Stimulated activated CD8-positive, alpha-beta memory T cell treated with anti-CD3 and anti-CD28 coated beads, Interleukin-7, amount 100 ng/mL, for 48 hours (primary cell): ENCODE measurements at places on chromosomes 11 and 22.

GRCh38 chr22:22857607-22858558 is 29.7 kb upstream of the IGLL5 start:
- no peak for DNase-seq

DNA sequence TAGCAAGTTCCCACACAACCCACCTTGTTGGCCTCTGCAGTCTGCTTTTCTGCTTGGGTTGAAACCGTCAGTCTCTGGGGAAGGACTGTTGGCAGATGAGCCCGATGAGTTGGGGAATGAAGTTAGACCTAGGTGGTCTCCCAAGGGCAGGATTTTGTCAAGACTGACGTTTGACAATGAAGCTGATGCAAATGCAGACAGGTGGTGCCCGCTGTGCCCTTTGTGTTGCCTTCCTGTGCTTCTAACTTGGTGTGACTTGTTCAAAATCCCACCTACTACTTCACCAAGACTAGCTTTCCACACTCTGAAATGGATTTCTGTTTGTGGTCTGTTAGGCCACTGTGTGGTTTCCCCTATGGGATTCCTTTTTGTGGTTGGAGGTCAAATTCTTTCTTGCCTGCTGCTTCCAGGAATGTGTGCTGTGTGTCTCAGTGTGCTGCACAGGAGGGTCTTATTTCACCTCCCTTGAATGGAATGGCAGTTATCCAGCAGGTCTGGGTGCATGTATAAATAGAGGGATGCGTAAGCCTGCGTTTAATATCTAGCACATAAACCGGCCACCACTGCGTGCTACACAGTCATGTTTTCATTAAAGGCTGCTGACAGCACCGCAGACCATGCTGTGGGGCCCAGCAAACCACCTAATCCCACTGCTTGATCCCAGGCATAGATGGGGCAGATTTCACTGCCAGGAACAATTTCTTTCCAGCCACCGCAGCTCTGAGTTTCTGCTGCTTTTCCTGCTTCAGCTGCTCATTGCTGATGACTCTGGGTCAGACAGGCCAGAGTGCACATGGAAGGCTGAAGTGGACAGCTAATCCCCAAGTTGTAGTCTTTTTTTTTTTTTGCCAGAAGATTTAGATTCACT is 44.8 kb downstream of the ADAMTS8 start:
- no peak for DNase-seq

DNA sequence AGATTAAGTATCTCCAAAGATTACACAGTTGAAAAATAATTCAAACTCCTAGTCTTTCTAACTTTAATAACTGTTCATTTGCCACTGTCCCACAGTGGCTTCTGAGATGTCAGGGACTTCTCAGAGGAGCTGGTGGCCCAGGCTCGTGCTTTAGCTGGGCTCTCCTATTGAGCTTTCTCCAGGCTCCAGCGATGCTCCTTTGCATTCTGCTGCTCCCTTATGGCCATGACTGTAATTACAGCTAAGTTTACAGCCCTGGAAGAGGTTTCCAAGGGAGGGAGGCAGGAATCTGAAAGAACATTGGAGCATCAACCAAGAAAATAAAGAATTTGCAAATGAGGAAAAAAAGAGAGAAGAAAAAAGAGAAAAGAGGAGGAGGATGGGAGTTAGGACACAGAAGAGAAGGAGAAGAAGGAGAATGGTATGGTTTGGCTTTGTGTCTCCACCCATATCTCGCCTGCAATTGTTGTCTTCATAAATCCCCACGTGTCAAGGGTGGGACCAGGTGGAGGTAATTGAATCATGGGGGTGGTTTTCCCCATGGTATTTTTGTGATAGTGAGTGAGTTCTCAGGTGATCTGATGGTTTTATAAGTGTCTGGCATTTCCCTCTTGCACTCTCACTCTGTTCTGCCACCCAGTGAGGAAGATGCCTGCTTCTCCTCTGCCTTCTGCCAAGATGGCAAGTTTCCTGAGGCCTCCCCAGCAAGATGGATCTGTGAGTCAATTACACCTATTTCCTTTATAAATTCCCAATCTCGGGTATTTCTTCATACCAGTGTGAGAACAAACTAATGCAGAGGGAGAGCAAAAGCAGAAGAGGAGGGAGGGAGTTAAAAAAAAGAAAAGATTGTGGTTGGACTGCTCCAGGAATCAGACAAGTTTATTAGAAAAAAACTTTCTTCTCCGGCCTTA is 857.0 kb downstream of the KCNA4 start:
- DNase-seq = no peak

DNA sequence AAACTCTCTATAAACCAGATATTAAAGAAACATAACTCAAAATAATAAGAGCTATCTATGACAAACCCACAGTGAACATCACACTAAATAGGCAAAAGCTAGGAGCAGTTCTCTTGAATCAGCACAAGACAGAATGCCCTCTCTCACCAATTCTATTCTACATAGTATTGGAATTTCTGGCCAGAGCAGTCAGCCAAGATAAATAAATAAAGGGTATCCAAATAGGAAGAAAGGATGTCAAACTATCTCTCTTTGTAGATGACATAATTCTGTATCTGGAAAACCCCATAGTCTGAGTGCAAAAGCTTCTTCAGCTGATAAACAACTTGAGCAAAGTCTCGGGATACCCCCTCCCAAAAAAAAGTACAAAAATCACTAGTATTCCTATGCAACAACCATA is 359.8 kb downstream of the LRRC4C start:
- no peak for DNase-seq

- DNase-seq = no peak
Observed at GRCh38 chr11:10038521-10039302, 255.3 kb downstream of the SBF2 start.

DNA sequence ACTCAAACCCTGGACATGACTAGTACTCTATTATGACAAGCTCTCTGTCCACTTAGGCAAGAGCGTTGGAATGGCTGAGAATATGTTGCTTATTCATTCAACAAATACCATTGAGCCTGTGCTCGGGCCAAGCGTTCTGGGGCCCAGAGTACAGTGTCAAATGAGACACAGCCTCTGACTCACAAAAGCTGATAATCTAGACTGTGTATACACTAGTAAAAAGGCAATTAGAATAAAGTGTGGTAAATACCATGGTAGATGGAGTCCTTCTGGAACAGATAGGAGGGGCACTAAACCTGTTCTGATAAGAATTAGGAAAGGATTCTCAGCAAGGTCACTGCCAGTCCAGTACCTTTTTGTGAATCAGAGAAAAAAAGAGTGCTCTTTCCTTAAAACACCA is 24.7 kb downstream of the KCNE3 start:
- DNase-seq = no peak

DNA sequence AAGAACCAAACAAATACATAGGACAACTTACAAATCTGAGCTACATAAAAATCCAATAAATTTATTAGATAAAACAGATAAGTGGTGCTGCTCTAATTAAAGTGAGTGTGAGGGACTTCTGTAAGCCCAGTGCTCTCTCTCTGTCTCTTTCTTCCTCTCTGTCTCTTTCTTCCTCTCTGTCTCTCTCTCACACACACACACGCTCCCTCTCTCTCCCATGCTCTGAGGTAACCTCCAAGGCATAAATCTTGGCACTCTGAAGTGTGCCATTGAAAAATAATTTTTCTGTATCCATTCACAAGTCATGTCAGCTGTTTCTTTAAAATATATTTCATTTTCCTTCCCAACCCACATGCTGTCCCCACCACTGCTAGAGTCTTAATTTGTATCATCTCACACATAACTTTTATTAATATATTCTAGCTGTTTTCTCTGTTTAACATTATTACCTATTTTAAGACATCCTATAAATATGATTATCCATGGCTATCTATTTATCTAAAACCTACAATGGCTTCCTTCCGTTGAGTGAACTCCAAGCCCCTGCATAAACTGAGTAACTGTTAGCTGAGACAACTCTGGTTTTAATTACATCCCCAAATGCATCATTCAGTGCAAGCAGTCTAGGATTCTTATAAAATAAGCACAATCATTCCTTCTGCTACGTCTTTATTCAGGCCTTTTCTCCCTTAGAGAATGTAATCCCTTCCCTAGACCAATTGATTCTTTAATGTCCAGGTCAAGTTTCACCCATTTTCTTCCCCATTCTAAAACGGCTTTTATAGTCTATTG is 57.4 kb upstream of the SLC5A12 start:
- no peak for DNase-seq

- no peak for DNase-seq
Observed at GRCh38 chr22:17228725-17229126, 9.5 kb upstream of the ADA2 start.

DNA sequence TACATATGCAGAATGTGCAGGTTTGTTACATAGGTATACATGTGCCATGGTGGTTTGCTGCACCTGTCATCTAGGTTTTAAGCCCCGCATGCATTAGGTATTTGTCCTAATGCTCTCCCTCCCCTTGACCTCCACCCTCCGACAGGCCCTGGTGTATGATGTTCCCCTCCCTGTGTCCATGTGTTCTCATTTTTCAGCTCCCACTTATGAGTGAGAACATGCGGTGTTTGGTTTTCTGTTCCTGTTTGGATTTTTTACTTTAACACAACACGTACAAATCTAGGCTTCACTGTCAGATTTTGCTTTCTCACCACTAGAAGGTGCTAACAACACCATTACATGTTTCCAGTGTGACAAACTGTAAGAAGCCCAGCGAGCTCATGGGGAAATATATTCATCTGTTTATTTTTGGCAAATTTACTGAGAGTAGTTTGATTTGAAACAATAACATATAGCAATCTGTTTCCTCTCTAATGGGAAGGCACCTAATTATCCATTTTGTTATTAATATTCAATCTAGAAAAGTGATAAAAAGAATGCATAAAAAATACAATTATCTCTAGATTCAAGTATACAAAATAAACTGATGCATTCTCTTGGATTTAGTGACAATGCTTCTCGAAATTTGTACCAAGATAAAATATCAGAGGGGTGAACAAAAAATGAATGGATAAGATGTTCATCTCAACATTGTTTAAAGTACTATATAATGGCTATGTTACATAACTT is 23.2 kb upstream of the BIRC3 start:
- no peak for DNase-seq

DNA sequence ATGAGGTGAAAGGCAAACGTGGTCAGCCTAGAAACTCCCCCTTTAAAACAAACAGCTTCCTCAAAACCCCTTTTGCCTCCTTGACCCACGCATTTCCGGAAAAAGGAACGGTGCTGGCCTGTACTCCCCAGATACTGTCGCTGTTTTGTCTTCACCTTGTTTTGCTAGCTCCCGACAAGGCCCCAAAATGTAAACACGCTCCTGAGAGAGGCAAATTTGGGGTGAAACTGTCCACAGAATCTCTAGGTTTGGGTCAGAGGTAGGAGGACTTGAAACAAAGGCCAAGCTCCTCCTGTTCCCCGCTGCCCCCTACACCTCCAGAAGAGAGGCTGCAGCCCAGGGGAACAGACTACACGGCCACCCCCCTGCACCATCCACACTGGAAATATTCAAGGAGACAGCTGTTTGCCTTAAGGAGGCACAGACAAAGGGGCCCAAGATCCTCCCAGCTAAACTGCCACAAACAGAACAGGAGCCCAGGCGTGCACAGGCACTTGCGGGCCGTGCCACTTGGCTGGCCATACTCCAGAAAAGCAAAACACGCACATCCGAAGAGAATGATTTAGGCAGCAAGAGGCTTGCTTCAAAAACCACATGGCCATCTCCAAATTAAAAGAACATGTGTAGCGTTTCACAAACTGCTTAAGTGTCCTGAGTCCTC is 160.5 kb upstream of the GRK3 start:
- no peak for DNase-seq

- DNase-seq = no peak
Observed at GRCh38 chr11:2788168-2789071, 88.6 kb upstream of the KCNQ1OT1 start.

DNA sequence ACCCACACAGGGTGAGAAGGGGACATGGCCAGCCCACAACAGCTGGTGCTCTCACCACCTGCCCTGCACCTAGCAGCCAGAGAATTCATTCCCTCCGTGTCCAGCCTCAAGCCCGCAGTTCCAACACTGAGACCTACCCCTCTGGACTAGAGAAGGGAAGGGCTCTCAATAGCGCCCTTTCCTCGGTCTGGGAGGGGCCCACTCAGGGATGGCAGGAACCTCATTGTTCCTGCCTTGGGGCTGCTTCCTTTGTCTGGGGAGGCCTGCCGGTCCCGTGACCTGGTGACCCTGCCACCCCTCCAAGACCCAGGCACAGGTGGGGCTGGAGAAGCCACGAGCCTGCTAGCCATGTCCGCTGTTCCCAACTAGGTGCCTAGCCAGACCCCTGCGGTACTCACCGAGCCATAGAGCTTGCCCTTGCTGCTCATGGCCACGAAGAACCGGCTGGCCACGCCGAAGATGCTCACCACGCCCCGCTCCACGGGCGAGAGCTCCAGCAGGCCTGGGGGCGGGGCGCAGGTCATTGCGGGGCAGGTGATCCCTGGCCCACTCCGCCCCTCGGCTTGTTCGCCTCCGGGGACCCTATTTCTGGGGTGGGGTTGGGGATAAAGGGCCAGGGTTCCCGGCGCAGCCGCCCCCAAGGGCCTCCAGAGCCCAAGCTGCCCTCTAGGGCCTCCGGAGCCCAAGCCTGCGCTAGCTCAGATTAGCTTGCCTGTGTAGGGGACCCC is 1.4 kb downstream of the FGF4 start:
- DNase-seq = no peak

- no peak for DNase-seq
Observed at GRCh38 chr22:50724616-50725015, 13.4 kb upstream of the ACR start.

DNA sequence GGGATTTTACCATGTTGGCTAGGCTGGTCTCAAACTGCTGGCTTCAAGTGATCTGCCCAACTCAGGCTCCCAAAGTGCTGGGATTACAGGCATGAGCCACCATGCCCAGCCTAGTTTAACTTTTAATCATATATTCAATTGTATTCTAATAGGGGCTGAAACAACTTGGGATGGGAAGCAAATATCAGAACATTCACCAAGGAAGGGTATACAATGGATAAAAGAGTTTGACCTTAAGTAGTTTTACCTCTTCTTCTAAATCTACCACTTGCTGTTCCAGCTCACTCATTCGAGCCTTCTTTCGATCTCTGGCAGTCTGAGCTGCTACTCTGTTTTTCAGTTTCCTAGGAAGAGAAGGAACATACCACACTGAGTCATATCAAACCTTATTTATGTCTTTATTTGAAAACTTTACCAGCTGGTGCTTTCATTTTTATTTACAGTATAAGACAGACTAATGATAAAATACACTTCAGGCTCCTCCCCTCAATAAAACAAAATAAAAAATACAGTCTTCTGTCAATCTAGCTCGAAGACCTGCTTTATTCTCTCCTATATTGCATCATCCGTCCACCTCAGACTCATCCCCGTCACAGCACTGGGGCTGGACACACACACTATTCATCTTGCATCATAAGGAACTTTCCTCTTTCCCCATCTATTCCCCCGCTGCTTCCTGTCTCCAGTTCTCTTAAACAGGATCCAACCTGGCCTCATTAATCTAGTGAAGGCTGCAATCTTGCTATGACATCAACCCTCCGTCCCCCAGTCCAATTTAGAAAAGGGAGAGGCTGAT is 1.4 kb downstream of the XBP1 start:
- no peak for DNase-seq

DNA sequence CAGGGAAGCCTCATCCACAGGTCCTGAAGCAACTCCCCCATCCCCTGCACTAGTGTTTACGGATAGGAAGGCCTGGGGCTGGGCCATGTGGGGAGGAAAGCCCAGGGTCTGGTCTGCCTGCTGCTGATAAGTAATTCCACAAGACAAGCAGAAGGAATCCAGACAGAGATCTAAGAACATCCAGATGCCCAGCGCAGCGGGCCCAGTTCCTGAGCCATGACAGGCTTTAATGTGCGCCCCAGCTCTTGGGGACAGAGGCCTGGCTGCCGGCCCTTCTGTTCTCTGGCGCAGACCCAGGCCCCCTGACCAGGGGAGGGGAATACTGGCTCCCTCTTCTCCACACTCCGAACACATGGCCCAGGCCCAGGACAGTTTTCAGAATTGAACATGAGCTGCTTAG is 28.8 kb upstream of the ETS1 start:
- DNase-seq = no peak
